SW 1271 (cell line): ENCODE measurements at places on chromosomes 6 and 20.

DNA sequence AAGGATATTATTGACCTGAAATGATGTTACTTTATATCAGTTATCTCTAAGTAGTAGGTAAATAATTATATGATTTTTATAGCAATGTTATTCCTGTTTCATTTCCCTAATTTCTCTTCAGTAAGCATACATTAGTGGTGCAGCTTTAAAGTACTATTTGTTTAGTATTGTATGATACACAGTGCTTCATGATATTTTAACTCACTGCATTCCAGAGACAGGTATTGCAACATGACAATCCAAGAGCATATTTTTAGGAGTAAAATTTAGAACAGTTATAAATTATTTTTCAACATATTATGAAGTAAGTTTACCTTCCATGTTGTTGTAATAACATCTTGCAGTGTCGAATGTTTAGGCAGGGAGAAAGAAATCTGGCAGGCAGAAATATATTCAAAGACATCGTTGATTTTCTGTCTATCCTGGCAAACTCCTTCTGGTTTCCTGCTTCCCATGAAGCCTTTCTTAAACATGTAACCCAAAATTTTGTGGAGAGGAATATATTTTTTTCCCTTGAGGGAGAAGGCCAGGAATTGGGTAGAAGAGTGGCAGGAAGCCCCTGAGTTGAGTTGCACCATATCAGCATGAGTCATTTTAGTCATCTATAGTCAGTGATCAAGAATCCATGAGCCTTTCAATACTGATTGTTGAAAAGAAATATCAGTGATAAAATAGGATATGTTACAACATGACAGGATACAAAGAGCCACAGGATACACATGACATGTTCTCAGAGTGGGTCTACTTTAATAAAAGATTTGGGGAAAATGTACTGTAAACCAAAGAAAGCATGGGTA is 29.0 kb upstream of the PTCHD4 start:
- no peak for DNase-seq

- no peak for DNase-seq
Measured at GRCh38 chr6:66199171-66199570, 492.1 kb upstream of the EYS start.

- no peak for DNase-seq
Measured at GRCh38 chr20:10739566-10739965, 65.8 kb upstream of the JAG1 start.

GRCh38 chr20:48956052-48956451 is 34.5 kb downstream of the ARFGEF2 start:
- DNase-seq, result no peak

DNA sequence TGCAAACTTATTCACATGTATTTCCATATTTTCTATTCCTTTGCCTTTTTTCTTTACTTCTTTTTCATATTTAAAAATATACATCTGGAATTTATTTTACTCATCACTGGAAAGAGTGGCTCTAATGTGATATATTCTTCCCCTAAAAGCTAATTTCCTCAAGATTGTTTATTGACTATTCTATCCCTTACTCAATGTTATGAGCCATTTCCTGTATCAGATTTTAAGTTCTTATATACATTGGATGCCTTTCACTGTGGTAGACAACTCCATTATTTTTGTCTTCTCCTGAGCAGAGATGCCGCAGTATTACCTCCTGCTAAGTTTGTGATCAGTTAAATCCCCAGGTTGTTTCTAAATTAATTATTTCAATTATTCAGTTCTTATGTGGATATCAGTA is 418.4 kb upstream of the JAG1 start:
- no peak for DNase-seq
